Activated CD4-positive, alpha-beta T cell treated with anti-CD3 and anti-CD28 coated beads, Interleukin-2, amount 50 U/mL, for 48 hours (primary cell): ENCODE measurements at places on chromosomes 12 and 14.

DNA sequence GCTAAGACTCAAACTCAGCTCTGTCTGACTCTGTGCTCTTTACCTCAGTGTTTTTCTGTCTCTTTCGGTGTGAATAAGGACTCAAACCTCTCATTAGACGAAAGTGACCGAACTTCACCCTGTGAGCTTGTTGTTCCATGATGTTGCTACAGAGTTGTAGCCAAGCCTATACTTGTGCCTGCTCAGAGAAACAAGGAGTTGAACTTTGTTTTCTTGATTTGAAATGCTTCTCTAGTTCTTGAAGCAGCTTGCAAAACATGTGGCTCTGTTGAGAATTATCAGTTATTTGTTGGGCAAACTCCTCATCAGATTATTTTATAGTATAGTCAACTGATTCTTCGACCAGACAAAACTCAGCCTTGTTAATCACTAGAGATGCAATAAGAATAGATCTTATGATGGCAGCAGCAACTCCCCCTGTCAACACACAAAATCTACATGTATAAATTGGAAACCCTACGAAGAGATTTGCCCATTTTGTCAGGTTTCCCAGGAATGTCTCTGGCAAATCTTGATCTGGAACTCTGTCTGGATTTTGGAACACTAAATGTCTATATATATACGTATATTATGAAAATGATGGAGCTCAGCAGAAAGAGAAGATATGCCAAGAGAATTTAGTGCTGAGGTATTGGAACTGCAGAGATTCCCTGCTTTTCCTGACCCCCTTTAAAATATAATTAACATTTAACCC, 146.8 kb downstream of the TTLL5 start:
- no peak for DNase-seq

DNA sequence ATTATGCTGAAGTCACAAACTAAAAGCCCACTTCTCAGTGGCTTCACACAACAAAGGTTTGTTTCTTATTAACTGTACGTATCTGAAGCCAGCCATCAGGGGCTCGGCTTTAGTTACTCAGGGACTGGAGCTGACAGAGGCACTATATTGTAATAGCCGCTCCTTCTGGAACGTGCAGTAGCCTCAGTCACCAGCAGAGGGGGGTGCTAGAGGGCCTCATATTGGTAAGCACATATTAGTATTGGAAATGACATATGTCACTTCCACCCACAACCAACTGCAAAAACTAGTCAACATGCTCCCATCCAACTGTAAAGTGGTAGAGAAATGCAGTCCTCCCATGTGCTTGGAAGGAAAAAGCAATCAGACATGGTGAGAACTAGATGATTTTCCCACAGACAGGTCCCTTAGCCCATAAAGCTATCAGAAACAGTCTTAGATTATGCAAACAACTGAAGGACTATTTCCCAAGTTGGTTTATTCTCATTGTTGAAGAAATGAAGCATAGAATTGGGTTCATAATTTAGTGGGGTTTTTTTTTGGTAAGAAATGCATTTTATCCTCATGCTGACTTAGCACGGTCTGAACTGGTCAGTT, 183.6 kb upstream of the G2E3 start:
- DNase-seq = peak; percentile 74

DNA sequence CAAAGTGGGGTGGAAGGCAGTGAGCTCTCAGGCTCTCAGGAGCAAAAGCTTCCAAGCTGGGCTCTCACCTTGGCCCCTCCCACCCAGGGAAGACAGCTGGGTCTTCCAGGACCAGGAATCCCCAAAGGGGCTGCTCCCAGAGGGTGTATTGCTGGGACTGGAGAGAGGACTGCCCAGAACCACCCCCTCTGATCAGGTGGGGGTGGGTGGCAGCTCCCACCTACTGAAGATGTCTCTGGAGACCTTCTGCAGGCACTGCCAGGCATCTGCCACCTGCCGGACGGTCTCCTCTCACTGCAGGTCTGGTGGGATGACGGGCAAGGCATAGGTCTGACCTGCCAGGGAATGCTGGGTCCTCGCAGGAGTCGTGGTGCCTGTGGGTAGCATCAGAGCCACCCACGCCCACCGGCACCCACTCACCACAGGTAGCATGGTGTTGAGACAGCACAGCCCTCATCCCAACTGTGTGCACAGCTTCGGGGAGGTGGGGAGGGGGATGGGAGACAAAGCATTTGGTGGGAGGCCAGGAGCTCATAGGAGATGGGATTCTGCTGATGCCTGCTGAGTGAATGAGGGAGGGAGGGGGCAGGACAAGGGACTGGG, 103.2 kb downstream of the SINHCAF start:
- no peak for DNase-seq

- DNase-seq = no peak
Observed at GRCh38 chr12:5643266-5643665, 211.4 kb downstream of the NTF3 start.

DNA sequence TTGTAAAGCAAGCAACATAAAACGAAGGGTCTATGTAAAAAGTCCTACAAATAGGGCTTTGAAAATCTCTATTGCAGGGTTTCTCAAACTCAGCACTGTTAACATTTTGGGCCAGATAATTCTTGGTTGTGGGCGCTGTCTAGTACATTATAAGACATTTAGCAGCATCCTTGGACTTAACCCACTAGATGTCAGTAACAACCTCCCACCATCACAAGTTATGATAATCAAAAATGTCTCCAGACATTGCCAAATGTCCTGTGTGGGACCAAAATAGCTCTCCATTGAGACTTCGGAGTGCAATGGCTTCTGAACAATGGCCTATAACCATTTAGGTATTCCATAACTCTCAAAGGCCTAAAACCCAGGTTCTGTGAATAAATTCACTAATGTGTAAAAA, 22.9 kb upstream of the DHRS7 start:
- DNase-seq = no peak

GRCh38 chr12:40238266-40238902, 13.6 kb downstream of the LRRK2 start:
- no peak for DNase-seq

- DNase-seq = no peak
Observed at GRCh38 chr12:67428431-67428830, 159.3 kb downstream of the CAND1 start.

- DNase-seq = no peak
Observed at GRCh38 chr12:54299515-54300224, 1.1 kb downstream of the NFE2 start.

DNA sequence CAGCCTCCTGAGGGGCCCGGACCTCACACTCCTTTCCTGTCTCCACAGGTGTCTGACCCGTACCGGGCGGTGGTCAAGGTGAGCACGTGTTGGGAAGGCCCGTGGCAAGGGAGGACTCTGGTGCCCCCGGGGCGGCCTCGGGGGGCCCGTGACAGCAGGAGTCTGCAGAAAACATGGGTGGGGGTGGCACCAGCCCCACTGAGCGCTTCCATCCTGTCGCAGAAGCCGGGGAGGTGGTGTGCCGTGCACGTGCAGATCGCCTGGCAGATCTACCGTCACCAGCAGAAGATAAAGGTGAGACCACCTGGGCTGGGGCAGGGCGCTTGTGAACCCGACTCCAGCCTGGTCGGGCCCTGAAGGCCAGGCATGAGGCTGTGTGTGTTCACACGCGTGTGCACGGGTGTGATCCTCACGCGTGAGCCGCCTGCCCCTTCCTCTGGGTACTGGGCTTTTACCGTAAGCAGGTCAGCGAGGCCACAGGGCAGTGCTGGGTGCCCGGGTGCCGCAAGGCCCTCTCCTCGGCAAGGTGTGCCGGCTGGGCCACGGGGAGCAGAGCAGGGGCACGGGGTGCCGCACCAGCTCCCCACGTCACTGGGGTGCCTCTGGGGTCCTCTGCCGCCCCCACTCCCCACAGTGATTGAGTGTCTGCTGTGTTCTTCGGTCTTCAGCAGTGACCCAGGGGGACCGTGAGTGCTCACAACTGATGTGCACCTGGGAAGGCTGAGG, 35.9 kb downstream of the LRCOL1 start:
- no peak for DNase-seq

- DNase-seq = peak; percentile 13
Observed at GRCh38 chr12:91877456-91878235, 268.0 kb downstream of the BTG1 start.

DNA sequence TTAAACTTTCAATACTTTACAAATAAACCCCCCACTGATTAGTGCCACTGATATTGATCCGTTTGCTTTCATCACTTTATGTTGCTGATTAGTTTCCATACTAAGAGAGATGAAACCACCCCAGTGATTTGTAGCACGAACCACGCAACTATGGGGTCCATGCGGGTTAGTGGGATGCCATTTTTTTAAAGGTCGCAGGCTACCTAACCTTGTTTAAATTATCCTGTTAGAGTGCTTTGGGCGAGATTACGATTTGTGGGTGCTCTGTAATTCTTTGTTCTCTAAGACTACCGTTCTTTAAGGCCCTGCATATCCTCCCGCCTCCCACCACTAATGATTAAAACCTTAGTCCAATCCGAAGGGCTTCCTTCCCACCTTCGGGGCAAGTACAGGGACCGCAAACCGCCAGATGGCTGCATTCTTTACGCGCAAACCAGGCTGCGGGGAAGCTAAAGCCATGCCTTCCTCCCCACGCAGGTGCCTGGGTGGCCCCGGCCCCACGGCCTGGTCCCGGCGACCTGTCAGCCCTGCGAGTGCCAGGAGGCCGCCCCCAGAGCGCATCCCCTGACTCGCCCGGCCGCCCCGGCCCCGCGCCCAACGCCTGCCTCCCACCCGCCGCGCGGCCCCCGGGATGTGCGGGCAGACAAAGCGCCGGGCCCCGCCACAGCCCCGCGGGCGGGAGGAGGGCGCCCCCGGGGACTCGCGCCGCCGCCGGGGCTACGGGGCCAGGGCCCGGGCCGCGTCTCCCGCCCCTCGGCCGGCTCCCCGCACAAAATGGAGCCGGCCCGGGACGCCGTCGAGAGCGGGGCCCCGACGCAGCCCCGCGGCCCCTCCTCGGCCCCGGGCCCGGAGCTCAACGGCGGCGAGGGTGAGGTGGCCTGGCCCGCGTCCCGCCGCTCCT, 759 bp downstream of the NFYB start:
- DNase-seq = peak; percentile 61

DNA sequence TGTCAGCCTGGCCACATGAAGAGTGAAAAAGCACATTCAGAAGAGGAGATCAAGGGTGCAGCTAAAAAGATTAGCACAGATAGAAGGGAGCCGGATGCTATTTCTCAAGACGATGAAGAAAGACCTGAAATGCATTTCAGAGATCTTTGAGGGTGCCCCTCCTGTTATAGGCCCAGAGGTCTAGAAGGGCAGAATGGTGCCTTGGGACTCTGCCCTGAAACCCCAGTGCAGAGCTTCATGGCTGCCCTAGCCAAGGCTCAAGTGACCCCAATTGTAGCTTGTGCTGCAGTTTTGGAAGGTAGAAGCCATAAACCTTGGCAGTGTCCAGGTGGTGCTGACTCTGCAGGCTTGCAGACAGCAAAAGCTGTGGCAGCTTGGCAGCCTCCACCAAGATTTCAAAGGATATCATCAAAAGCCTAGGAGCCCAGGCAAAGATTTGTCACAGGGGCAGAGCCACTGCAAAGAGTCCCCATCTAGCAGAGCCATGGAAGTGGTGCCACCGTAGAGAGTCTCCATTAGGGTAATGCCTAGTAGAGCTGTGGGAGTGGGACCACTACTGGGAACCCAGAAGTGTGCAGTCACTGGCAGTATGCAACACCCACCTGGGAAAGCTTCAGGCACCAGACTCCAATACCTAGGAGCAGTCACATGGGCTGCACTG, 6.4 kb downstream of the LACRT start:
- no peak for DNase-seq

- no peak for DNase-seq
Observed at GRCh38 chr12:92007787-92008186, 137.9 kb downstream of the BTG1 start.
